ENCODE measurements at places on chromosomes 5 and 9.

DNA sequence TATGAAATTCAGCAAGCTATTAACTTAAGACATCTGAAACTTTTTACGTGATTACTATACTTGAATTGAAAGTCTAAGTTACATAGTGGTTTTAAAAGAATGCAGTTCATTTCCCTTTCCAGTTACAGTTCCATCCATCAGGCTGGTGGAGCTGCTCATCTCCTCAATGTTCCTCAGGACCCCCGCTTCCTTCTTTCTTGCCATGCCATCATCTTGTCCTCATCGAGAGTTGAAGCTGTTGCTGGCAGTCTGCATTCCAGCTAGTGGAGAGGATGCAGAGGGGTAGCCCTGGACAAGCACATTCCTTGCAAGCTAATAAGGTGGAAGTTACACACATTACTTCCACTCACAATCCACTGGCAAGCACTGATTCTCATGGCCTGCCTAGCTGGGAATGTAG lies 8.8 kb upstream of the RNF183 start:
- peak; percentile 52 for DNase-seq

GRCh38 chr5:80083101-80083890 lies 48.1 kb downstream of the THBS4 start:
- peak; percentile 81 for DNase-seq

GRCh38 chr9:108205276-108205675 lies 650.5 kb downstream of the ACTL7B start:
- peak; percentile 26 for DNase-seq

GRCh38 chr5:124755565-124755964 lies 9.1 kb upstream of the ZNF608 start:
- no peak for DNase-seq

GRCh38 chr5:74261421-74261820 lies 379.1 kb downstream of the ENC1 start:
- DNase-seq: no peak

DNA sequence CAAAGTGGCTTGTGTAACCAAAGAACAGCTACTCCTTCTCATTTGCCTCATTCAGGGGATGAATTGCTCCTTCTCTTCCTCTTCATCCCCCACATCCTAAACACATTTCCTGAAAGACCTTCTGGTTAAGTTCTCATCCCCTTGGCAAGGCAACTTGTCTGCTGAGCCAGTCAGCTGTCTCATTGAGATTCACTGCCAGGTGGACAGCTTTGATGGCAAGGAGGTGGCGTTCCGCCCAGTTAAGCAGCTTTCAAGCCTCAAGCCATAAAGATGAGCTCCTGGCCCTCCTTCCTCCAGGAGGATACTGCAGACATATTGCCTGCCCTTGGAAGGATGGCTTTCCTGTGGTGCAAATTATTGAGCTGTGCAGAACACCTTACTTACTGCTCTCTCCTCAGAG lies 448.6 kb upstream of the MPDZ start:
- DNase-seq: no peak

DNA sequence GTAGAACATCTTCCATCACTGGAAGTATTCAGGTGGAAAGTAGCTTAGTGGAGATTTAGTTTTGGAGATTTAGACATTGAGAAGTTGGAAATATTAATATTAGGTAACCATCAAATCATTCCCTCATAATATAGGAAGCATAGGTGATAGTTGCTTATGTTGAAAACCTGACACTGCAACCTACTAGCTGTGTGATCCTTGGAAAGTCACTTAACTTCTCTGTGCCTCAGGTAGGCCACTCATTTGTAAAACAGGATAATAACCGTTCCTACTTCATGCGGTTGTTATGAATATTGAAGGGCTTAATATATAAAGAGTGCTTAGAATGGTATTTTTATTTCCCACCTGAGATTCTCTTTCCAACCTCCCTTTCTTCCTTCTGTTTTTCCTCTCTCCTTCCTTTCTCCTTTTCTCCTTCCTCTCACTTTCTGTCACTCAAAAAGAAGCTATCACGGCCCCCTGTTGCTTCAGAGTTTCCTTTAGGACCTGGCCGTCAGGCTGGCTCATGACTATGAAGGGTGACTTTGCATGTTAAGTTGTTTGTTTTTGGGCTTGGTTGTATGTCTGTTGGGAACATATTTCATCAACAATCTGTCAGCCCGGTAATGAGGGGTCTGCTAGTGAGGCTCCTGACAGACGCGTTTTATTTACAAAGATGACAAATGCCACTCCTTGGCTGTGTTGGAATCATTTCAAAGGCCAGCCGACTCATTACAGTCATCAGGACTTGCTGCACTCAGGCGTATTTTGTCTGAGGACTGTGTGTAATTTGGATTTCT lies 31.0 kb downstream of the DOCK2 start:
- no peak for DNase-seq

GRCh38 chr9:133098104-133098754 lies 22.8 kb downstream of the RALGDS start:
- no peak for DNase-seq

DNA sequence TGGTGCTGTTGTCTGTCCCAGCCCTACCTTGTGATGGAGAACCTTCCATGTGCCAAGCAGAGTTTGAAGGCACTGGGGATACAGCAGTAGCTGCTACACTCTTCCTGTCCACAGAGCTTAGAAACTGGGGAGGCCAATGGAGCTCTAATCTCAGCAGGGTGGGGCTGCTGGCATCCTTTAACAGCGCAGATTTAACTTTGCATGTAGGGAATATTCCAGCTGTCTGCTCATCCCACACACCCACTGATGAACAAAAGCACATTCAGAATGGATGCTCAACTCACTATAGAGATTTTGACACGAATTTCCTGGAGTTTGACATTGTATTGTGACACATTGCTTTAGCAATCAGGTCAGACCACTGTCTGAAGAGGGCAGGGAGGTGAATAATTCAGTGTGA lies 49.0 kb downstream of the TMEM215 start:
- DNase-seq: no peak

DNA sequence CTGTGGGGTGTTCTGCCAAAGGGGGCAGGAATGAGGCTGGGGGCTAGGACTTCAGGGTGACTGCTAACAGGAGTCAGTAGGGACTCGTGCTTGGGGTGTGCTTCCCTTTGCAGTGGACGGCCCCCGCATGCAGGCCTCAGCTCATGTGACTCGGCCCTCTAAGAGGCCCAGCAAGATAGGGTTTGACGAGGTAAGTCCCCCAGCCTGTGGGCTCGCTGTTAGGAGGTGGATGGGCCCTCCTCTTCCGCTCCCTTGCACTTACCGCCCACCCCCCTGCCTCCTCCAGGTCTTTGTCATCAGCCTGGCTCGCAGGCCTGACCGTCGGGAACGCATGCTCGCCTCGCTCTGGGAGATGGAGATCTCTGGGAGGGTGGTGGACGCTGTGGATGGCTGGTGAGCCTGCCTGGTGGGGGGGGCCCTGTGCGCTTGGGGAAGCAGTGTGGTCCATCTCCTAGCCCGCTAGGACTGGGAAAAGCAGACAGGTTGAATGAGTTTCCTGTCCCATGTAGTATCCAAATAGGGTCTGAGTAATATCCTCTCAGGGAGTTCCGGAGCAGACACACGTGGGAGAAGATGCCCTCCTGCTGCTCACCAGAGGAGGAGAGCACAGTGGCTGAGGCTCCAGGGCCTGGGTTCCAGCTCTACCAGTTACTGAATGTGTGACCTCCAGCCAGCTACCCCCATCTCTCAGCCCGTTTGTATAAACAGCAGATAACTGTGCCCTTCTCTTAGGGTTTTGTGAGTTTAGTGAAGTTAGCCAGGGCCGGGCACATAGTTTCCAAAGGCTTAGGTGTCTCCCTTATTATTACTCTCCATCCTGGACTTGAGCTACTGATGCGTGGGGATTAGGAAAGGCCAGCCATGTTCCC lies 8.2 kb downstream of the CERCAM start:
- peak; percentile 22 for DNase-seq

GRCh38 chr9:112104401-112104800 lies 70.7 kb downstream of the SUSD1 start:
- DNase-seq: no peak

- no peak for DNase-seq
Measured at GRCh38 chr5:1668141-1668721, 131.4 kb downstream of the MRPL36 start.
